ENCODE measurements at places on chromosomes 1 and 21.

- no peak for DNase-seq
These were observed 6.1 kb upstream of the AKR1A1 start for GRCh38 chr1:45544530-45544929.

- DNase-seq: no peak
These were observed 2.9 kb downstream of the FYB2 start for GRCh38 chr1:56816264-56816663.

- no peak for DNase-seq
These were observed 436.6 kb upstream of the BEND5 start for GRCh38 chr1:49213301-49213700.

- no peak for DNase-seq
These were observed 335.6 kb downstream of the LRRIQ3 start for GRCh38 chr1:73862355-73862754.

DNA sequence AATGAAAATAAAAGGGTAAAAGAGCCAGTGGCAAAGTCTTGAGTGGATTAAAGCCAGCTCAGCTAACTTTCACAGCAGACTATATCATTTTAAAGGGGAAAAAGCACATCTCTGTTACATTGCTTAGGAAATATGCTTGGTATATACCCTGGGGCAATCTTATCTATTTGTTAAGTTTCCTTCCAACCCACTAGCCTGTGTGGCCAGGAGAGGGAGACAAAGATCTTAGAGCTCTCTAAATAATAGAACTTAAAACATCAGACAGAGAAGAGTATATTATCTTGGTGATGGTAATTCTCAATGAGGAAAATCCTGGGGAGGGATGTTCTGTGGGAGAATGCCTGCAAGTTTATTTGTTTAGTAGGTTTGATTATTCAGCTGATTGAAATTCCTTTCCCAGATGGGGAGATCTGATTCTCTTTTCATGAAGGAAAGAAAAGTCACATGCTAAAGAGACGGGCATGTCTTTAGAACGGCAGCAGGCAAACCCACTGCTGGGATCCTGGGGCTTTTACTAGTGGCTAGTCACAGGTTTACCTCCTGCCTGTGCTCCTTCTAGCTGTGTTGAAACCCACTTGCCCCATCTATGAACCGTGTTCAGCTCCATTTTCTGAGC, 3.6 kb downstream of the KCNE2 start:
- no peak for DNase-seq

- no peak for DNase-seq
These were observed 5.8 kb downstream of the DCAF8 start for GRCh38 chr1:160256396-160257046.

- DNase-seq: no peak
These were observed 101.7 kb downstream of the NPHP4 start for GRCh38 chr1:5890346-5891106.

DNA sequence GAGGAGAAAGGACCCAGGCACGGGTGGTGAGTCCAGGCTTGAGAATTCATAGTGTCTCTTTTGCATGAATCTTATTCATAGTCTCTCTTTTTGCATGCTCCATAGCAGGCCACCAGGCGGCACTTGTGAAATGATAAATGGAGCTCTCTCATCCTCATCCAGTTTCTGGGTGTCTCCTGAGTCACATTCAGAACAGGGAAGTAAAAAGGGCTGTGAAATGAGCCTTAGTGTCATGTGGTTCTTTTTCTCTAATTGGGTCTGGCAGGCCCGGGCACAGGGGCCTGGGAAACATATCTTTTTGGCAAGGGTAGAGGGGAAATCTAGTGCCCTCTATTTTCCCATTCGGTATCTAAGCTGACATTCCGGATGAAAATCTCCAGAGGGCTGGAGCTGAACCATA, 19.1 kb upstream of the NCF2 start:
- DNase-seq: no peak

GRCh38 chr21:41166884-41167283, 1.1 kb upstream of the BACE2 start:
- DNase-seq: no peak

GRCh38 chr1:48177257-48177656, 45.3 kb upstream of the SLC5A9 start:
- DNase-seq: no peak

- no peak for DNase-seq
These were observed at the start of gene DNALI1 for GRCh38 chr1:37556712-37557196. Gene DNALI1 (plus strand): TSS chr1:37556940. CDS start chr1:37556995, 55 bp downstream.

GRCh38 chr1:14100919-14101318, 400.9 kb downstream of the PRDM2 start:
- no peak for DNase-seq

- DNase-seq: peak; percentile 26
These were observed 45.3 kb downstream of the HHAT start for GRCh38 chr1:210373878-210374599.

GRCh38 chr1:220331318-220331717, 59.1 kb upstream of the RAB3GAP2 start:
- no peak for DNase-seq

DNA sequence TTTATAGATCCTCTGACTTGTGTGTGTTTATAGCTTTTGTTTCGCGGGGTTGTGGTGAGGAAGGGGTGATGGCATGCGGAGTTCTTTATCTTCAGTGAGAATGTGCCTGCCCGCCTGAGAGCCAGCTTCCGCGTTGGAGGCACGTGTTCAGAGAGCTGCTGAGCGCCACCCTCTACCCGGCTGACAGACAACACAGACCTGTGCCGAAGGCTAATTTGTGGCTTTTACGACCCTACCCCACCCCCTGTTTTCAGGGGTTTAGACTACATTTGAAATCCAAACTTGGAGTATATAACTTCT, 14.4 kb upstream of the CD101 start:
- peak; percentile 15 for DNase-seq

DNA sequence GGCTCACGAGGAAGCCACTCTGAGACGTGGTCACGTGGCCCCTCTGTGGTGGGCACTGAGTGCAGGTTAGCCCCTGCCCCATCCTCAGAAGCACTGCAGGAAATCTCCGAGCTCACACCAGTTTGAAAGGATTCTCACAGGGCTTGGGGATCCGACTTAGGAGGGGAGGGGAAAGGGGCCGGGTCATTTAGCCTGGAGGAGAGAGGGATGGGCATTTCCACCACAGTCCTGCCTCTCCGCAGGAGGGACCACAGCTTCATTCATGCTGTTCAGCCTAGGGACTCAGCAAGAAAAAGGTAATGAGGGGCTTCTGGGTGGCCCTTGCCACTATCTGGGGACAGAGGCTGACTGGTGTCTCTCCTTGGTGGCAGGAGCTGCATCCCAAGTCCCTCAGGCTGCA, 126.5 kb downstream of the NPHP4 start:
- DNase-seq: no peak
